ENCODE measurements at places on chromosomes 1 and 21. TPM values are rescaled to one million over a fixed set of nuclear protein-coding genes. Genes with fewer than 3 reads are reported as not detected.

KCNJ9 gene
- total RNA-seq = 0.18 TPM

- DNase-seq = no peak
Measured at GRCh38 chr21:34865400-34866241, 183.5 kb downstream of the RUNX1 start.

- peak; percentile 57 for DNase-seq
Measured at GRCh38 chr21:41630249-41630648, 122.3 kb upstream of the TMPRSS2 start.

- DNase-seq = no peak
Measured at GRCh38 chr1:185049670-185050069, 4.3 kb downstream of the RNF2 start.

- no peak for DNase-seq
Measured at GRCh38 chr1:25161981-25162380, 70.3 kb downstream of the SYF2 start.
